ENCODE measurements at places on chromosomes 3 and 15.
A peak's percentile ranks its signal among the peaks of the same experiment; 100 is the strongest.

GRCh38 chr15:92714077-92714476 is 58.5 kb upstream of the FAM174B start:
- peak; percentile 2 for DNase-seq

- no peak for DNase-seq
These were observed 10.3 kb upstream of the ALCAM start for GRCh38 chr3:105356396-105356795.

- DNase-seq = no peak
These were observed 12.8 kb upstream of the SHC4 start for GRCh38 chr15:48976444-48977088.

DNA sequence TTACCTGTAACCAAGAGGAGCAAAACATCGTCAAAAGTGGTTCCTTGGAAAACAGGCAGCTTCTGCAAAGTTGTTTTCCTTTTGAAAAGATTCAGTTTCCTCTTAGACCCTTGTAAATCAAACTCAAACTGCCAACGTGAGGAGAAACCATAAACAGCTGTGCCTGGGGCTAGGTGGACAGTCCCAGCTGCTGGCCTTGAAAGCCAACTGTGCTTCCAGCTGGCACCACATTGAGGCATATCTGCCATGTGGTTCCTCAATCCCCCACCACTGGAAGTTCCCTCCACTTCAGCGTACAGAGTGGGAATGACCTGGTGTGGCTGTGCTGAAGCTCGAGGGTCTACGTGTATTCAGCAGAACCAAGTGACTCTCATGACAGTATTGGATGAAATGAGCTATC is 40.9 kb downstream of the HRH1 start:
- no peak for DNase-seq

GRCh38 chr3:108387063-108387462 is 90.7 kb downstream of the HHLA2 start:
- no peak for DNase-seq

DNA sequence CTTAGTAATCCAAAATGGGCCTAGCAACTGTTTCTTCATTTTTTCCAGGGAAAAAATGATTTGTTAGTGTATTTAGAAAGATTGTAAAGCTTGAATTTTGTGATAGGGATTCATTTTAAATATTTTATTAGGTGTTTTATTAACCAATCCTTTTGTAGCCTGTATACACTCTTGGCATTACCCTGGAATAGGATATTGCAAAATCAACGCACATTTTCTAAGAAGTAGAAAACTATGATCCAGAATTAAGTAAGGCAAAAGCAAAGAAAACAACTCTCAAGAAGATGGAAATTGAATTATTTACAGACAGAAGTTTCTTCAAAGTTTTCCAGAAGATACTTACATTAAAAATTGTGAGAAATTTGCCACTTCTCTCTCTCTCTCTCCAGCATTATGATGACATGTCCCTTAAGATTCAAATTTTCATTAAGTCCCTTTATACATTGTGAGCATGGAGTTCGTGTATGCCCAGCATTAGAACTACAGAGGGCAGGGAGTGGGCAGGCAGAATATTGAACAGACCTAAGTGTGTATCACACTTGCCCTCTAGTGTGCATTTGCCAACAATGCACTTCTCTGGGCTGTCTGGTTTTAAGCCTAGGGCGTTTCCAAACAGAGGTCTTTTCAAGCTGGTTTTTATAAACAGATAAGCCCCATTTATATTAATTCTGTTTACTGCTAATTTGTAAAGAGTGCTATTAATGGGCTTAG is 28.5 kb upstream of the CMSS1 start:
- peak; percentile 71 for DNase-seq

GRCh38 chr15:83270176-83270575 is 14.3 kb downstream of the BNC1 start:
- no peak for DNase-seq

DNA sequence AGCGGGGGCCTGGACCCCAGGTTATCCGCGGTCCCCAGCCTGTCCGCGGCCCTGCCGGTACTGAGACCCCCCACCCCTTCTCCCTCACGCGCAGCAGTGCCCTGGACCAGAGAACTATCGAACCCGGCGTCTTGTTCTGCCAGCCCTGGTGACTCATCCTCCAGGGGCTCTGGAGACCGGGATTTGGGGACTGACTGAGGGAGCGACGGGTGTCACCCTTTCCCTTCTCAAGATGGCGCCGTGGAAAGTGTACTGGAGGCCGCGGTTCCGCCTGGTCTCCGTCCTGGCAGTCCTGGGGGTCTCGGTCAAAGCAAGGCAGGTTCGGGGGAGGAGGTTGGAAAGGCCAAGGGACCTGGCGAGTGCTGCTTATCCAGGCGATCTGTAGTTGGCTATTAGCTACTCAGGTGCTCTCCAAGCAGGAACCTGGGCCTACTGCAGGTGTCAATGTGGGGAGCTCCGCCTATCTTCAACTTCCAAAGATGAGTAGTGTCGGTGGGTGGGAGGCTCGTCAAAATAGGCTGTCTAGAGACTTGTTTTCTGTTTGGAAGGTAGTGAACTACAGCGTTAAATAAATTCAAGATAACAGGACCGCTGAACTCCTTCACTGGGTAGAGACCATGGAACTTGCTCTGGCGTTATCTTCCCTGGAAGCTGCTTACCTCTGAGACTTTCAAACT is 790 bp downstream of the RAB5A start:
- DNase-seq = peak; percentile 54

DNA sequence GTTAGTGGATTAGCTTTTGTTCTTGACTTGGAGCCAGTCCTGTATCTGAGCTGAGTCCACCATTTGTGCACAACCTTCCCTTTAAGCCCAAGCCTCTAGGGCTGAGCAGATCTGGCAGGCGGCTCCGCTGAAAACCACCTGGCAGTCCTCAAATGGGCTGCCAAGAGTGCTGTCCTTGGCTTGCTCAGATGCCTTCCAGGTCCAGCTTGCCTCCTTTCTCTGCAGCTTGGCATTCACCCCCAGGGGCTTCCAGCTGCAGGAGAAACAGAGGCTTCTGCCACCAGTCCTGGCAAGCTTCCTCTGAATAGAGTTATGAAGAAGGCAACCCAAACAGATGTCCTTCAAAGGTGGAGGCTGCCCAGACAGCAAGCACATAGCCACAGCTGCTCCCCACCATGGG is 96.7 kb downstream of the LRTM1 start:
- no peak for DNase-seq

DNA sequence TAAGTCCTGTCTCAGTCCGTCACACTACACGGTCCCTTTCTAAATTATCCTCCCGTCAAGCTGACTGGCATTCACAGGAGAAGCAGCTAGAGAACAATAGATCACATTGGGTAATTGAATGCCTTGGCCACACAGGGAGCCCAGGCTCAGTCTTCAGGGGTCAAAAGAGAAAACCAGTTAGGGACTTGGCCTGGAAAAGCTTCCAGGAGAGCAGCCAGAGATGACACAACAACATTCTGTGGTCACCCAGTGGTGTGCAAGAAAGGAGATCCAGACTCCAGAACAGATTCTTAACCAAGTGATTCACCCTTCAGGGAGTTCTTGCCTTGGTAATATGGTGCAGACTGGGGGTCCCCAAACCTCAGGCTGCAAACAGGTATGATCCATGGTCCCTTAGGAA is 15.9 kb downstream of the ARHGAP31 start:
- peak; percentile 98 for DNase-seq

- no peak for DNase-seq
These were observed 467.4 kb upstream of the BCHE start for GRCh38 chr3:166304584-166304983.

DNA sequence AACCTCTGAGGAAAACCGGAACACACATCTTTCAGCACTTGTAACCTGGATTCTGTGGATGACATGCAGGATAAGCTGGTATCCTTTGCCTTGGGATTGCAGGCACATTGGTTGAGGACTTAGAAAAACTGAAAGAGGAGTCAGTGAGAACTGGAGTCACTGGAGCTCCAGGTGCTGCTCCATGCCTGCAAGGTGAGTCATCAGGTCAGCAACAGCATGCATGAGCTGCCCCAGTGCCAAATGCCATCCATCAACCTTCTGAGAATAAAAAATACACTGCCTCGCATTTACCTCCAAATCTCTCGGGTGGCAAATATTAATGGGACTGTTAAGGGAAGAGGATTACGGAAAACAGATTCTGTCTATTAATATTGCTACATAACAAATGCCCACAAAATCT is 729.1 kb downstream of the NTRK3 start:
- DNase-seq = no peak

DNA sequence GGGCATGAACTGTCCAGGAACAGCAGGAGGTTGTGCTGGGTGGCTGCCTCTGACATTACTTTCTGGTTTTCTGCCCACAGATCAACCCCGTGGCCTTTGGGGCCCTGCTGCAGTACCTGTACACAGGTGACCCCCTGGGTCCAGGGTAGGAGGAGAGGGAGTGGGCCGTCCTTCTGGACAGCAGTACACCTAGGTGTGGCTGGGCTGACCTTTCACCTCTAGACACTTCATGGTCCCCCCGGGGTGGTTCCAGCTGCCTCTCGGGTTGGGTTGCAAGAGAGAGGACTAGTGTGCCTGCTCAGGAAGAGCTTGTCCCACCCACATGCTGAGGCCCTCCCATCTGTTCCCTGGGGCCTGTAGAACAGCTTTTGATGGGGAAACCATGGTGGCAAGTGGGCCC is 3.7 kb downstream of the ABTB1 start:
- DNase-seq = no peak

DNA sequence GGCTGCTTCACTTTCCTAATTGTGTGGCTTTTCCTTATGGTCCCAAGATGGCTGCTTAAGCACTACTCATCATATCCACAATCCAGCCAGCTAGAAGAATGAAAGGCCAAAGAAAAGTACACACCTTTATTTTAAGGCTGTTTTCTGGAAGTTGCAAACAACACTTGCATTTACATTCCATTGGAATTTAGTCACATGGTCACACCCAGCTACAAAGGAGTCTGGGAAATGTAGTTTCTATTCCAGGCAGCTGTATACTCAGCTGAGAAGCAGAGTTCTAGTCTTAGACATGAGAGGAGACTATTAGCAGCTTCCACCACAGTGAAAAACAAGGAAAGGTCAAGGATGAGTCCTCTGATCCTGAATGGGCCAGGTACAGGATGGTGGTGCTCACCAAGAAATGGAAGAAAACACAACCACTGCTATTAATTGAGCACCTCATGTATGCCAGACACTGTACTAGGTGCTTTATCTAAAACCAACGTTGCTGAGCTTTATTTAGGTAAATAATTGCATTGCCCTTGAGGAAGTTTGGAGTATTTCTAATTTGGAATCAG is 28.0 kb upstream of the ATG7 start:
- DNase-seq = peak; percentile 51

GRCh38 chr3:4351872-4352271 is 48.7 kb downstream of the SETMAR start:
- DNase-seq = no peak

DNA sequence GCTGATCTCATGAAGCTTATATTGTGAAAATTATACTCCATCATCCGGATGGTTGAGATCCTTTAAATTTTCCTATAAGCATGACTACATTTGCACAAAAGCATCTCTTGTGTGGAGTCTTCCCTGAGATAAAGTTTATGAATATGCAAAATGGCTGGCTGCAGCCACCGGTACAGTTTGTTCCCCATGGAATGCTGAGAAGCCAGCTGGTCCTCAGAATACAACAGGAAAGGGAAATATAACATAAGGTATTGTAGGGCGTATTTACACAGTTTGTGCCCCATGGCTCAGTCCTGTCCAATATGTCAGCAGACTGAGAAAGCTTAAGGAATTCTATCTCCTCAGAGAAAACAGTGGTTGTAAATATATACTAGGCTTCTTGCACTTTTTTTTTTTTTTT is 468.6 kb downstream of the CNTN6 start:
- DNase-seq = no peak

DNA sequence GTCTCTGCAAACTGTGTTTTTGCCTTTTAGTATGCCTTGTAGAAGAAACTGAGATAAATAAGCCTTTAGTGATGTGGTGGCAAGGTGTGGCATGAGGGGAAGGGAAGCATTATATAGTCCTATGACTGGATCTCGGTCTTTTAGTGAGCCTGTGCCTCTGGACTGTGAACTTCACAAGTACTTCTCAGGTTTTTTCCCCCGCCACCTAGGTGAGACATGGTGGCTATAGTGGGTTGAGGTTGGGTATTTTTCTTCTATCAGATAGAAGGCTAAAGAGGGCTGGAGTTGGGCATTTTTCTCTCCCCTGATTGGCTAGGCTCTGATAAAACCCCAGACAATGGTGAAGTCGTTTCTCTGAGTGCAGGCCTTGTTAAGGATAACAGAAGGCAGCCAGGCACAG is 38.7 kb upstream of the ZFAND6 start:
- no peak for DNase-seq

DNA sequence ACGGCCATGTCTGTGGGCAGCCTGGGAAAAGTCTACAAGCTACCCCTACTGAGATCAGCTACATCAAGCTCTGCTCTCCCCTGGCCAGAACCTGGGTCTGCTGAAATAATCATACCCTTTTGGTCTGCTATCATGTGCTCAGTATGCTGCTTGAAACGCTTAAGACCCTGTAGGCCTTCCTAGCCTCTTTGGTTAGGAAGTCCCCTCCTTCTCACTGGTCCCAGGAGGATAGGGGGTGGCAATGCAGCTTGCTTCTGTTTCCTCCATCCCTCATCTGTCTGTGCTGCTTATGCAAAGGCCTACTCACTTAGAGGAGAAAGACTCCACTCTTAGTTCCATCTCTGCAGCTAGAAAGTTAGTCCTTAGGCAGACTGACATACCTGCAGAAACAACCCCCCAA is 118.2 kb upstream of the RASGRP1 start:
- no peak for DNase-seq

GRCh38 chr15:40863660-40864270 is 10.3 kb downstream of the RHOV start:
- no peak for DNase-seq

- no peak for DNase-seq
These were observed at the start of gene MKRN3 for GRCh38 chr15:23565395-23566070. TSS of gene MKRN3 (plus strand) at chr15:23565674. CDS start at chr15:23565783, 109 bp downstream.

DNA sequence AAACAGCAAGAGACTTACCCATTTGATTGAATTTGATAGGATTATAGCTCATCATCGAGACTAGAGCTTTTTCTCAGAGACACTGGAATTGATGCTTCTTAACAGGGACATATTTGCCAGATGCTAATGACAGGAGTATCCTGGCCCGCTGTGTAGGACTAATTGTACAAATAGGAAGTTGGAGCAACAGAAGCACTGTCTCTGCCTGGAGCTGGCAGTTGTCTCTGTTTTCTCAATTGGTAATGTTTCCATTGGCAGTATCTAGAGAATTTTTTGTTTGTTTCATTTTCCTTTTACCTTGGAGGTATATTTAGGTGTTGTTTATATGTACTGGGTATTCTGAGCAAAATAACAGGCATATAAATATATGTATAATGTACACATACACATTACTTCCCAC is 8.9 kb upstream of the PCOLCE2 start:
- DNase-seq = no peak

GRCh38 chr15:45550436-45550835 is 27.9 kb upstream of the SLC30A4 start:
- DNase-seq = peak; percentile 77
